Stimulated activated CD4-positive, alpha-beta T cell treated with anti-CD3 and anti-CD28 coated beads, TNF-alpha, amount 100 ng/mL, for 1 hour (primary cell): ENCODE measurements at places on chromosomes 3 and 15.

DNA sequence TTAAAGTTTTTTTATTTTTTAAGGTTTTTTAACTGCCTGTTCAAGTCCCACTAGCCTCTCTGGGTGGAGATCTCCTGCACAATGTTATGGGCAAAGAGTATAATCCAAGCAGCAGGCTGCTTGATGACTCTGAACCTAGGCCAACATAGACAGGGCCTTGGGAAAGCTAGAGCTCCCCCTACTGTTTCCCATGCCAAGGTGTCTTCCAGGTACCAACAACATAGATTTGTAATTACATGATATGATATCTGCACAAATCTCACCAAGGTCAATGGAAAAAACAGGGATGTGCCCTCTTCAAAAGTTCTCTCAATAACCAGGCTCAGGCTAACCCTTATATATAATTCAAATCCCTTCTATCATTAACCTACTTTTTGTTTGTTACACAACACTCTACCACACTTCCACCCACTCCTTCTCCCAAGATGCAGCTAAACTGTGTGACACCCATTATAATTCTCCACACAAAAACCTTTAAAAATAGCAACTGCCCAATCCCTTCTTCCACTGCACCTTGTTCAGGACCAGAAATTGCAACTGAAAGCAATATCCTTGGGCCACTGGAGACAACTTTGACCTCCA is 43.8 kb downstream of the RBM15B start:
- DNase-seq = peak; percentile 19

- DNase-seq = no peak
Observed at GRCh38 chr3:32392536-32393302, 1.1 kb downstream of the CMTM7 start.

DNA sequence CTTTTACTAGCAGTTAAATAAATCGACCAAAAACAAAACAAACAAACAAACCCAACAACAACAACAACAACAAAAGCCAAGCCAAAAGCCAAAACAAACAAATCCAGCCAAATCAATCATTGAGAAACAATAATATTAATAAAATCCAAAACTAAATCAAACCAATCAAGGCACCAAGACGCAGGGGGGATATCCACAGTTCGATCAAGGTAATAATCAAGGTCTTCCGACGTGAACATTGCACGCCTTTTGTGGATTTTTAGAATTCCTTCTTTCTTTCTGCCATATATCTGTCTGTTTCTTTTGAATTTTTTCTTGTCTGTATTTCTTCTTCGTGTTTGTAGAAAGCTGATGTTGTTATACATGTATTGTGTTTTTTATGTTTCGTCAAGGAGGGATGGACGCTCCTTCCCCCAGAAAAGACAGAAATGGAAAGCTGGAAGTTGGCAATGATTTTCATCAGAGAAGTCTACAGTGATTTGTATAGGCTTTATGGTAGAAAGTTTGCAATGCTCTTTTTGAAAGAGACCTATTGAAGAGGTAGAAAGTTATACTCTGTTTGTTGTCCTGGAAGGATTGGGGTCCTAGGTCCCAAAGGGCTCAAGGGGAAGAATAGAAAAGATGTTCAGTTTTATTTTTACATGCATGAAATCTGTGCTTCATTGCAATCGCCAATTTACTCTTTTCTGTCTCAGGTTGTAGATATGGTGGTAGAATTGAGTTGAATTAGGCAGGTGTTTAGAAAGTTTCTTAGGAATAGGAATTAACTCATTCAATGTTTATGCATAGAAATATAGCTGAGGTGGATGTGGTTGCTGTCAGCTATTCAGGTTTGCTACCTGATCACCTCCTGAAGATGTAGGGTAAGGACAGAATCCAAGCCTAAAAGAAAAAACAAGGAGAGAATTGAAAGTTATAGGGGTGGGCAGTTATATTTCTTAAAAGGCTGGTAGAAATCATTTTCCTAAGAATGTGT is 1.2 kb downstream of the ARPP21 start:
- DNase-seq = no peak

- peak; percentile 24 for DNase-seq
Observed at GRCh38 chr3:108127301-108127988, 36.6 kb upstream of the CD47 start.

GRCh38 chr3:51942603-51943450 is 664 bp downstream of the PARP3 start:
- no peak for DNase-seq

DNA sequence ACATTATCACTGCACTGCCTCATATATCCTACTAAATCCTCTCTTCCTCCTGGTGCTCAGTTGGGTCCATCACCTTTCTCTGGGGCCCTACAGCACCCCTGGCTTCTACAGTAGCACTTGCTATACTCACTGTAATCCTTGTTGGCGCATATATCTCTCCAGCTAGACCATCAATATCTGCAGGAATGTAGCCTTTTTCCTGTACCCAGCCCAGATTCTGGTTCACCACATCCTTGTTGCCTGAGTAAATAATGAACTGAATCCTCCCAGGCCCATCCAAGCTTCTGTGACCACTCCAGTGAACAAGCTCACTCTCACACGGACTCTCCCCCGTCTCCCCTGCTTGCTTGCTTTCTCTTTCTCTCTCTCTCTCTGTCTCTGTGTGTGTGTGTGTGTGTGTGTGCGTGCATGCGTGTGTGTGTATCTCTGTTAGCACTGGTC is 62.5 kb upstream of the LIPC start:
- DNase-seq = no peak

DNA sequence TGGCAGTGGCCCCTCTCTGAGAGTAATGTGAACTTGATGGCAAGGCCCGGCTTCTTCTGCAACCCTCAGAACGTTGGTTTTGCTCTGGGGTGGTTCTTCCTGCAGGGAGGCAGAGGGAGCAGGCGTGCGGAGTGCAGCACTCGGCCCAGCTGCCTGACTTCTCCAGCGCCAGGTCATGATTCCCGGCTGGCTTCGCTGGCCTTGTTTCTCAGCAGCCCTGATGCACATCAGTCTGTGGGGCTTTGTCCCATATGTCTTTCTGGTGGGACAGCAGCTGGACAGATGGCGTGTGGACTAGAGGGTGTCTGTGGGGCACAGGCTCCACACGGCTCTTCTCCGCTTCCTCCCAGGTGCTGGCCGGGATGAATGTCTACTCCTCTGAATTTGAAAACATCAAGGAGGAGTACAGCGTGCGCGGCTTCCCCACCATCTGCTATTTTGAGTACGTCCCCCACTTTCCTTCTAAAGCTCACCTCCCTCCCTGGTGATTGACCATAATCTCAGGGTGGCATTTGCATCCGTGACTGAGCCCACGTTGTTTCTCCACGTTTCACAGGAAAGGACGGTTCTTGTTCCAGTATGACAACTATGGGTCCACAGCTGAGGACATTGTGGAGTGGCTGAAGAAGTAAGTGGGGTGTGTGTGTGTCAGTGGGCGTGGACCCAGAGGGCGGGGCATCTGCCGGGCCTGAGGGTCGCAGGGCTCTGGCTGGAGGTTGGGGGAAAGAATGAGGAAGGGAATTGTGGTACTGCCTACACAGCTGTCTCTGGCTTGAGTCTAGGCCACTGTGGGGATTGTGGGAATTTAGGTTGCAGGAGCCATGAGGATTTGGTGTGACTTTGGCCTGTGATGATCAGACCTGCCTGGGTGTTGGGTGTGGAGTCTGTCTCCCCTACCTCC is 57.1 kb downstream of the PDIA5 start:
- DNase-seq = no peak

GRCh38 chr15:38207621-38208020 is 45.0 kb upstream of the SPRED1 start:
- DNase-seq = no peak

- DNase-seq = no peak
Observed at GRCh38 chr3:69747511-69748258, 8.4 kb downstream of the MITF start.

GRCh38 chr3:100088735-100089368 is 25.4 kb downstream of the FILIP1L start:
- DNase-seq = no peak

DNA sequence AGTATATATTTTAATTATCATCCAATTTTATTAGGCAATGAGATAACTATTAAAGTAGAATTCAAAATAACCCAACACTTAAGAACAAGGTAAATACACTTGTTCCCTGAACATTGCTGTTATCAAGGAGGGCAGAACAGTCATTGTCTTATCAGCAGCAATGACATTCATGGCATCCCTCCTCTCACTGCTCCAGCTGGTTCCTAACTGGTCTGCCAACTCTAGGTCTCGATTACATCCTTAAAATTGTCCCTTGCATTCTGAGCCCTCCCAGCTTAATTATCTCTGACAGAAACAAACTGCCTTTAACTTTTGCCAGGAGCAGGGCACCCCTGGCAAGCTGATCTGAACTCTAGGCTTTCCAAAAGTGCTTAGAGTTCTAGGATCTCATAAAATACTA is 14.0 kb upstream of the DYNC1LI1 start:
- DNase-seq = no peak

DNA sequence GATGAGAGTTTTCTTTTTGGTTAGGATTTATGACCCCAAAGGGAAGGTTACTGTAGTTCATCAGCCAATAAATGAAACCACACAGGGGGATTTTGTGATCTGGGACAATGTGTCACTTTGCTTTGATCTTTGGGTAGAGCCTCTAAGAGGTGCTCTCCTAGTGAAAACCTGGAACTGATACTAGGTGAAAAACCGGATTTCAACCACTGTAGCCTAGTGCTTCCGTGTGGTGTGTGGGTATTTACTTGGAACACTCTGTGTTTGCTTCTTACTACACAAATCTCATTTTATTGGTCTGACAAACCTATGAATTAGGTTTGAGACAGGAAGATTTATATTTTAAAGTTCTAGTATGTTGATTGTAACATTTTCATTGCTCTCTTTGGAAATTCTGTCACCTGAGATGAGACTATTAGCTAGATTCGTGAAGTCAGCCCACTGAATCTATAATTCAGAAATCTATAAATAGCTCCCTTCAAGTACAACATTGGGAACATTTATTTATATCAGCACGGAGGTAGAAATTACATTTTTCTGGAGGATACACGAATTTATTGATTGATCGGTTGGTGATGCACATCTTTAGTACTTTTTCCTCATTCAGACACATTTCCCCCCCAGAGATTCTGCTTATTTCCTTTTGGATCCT is 119.8 kb downstream of the AKAP13 start:
- no peak for DNase-seq

DNA sequence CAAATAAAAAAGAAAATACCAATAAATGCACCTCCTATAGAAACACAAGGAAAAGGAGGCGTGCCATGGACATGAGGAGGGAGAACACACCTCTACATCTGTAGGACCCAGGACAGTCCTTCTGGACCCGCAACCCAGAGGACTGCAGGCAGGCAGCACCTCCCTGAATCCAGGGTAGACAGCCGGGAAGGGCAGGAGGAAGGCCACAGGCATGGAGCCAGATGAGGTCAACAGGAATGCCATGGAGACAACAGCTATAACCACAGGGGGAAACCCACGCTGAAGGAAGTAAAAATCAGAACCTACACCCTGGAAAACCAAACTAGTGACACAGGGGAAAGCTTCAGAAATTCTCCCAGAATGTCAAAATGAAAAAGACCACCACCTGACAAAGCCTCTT is 248.8 kb upstream of the NSMCE3 start:
- DNase-seq = no peak

DNA sequence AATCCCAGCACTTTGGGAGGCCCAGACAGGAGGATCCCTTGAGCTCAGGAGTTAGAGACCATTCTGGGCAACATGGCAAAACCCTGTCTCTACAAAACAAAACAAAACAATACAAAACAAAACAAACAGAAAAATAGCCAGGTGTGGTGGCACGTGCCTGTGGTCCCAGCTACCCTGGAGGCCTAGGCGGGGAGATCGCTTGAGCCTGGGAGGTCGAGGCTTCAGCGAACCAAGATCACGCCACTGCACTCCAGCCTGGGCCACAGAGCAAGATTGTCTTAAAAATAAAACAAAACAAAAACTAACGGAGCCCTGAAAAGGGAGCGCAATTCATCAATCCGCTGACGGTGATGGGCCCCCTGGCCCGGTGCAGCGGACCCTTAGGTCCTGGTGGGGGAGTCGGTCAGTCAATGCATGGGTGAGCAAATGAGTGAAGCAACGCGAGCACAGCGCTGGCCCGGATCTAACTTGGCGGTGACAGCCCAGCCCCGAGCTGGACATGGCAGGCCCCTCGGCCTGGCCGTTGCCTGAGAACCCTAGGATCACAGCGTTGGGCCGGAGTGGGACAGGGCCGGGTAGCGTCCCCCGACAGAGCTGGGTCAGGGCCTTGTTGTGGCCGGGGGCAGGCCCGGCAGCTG is 52.4 kb upstream of the BLM start:
- DNase-seq = no peak

DNA sequence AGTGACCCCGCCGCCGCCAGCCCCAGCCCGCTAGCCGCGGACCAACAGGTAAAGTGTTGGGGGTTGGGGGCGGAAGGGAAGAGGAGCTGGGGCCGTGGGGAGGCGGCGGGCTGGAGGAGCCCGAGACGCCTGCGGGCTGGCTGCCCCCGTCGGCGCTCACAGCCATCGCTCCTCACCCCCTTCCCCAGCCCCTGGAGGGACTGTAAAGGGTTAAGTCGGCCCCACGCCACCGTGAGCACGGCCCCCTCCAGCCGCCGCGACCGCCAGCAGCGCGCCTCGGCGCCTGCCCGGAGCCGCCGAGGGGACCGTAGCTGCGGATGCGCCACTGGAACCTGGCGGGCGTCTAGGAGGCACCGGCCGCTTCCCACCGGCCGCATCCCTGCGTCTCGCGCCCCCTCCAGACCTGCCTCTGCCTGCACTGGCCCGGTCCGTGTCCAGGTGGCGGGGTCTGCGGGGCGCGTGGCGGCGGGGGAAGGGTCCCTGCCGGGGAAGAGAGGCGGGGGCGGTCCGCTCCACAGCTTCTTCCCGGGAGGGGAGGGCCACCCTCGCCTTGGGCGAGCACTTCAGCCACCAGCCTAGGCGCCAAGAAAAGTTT is 522 bp downstream of the MED12L start:
- peak; percentile 0 for DNase-seq

GRCh38 chr15:66876421-66876730 is 174.3 kb downstream of the SMAD6 start:
- no peak for DNase-seq

DNA sequence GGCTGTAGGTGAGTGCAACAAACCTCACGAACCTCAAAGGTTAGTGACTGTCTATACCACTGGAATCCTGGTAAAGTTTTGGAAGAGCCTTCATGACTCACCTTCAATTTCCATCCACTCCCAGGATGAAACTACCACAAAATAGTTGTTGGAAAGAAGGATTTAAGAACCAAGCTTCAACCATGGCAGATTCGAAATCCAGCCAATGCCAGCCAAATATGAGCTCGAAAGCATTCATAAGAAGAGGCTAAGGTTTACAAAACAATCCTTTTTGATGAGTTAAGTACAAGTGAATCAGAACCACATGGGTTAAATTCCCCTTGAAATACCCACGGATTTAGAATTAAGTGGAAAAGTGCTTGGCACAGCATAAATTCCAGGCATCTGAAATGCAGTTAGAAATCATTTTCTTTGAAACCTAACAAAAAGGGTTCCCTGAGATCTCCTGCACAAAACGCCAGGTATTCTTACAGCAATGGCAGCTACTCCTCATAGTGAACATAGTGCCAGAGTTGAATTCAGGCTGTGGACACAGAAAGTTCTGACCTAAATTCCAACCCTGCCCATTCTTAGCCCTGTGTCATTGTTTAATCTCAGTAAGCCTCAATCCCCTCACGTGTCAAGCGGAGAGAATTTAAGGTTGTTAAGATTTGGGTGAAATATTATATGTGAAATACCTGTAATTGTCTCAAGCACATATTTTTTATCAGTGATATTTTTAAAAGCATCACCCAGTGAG is 89.2 kb downstream of the FBN1 start:
- no peak for DNase-seq

- no peak for DNase-seq
Observed at GRCh38 chr15:45199136-45199810, 11.5 kb upstream of the SHF start.

GRCh38 chr3:13275376-13276005 is 144.6 kb downstream of the NUP210 start:
- no peak for DNase-seq

GRCh38 chr3:57048728-57049127 is 11.7 kb upstream of the SPATA12 start:
- DNase-seq = no peak
